Activated naive CD4-positive, alpha-beta T cell treated with anti-CD3 and anti-CD28 coated beads, Interleukin-2, amount 10 ng/mL, durations not matched to agents 7 days and 5 days (primary cell): ENCODE measurements at places on chromosomes 1 and 21.

- no peak for DNase-seq
These were observed 146.4 kb downstream of the LRIG2 start for GRCh38 chr1:113219377-113219776.

DNA sequence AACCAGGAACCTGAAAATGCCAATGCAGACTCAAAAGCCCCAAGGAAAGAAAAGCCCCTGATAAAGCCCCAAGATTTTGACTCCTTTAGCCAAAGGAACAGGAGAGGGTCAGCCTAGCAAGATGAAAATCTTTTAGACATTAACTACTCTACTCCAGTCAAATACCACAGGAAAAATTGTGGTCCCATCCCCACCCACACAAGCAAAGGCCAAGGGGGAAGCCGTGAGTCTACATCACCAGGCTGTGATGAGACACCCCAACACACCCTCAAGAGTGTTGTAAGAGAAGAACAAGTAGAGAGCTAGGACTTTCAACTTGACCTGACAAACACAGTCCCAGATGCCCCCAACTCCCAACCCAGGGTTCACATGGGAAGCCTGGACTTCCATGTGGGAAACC is 192.8 kb upstream of the NR5A2 start:
- no peak for DNase-seq

- DNase-seq: no peak
These were observed 46.2 kb downstream of the DMRTB1 start for GRCh38 chr1:53505401-53505800.

DNA sequence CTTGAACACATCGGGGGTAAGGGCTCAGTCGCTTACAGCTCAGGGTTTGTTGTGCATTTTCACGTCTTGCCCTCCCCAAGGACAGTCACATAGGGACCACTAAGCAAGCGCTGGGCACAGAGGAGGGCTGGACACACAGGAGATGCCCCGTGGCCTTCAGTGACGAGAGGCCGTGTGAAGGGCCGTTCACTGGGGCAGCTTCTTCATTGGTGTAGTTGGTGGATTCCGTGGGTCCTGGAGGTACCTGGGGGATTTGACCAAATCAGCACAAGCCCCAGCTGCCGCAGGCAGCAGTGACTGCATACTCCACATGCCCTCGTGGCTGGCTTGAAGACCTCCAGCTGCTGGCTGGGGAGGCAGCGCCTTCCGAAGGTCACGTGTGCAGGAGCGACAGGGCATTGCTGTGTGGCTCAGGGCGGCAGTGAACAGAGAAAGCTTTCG is 100.8 kb upstream of the C1orf174 start:
- DNase-seq: no peak

- no peak for DNase-seq
These were observed 45.0 kb downstream of the GPR88 start for GRCh38 chr1:100582943-100583342.

DNA sequence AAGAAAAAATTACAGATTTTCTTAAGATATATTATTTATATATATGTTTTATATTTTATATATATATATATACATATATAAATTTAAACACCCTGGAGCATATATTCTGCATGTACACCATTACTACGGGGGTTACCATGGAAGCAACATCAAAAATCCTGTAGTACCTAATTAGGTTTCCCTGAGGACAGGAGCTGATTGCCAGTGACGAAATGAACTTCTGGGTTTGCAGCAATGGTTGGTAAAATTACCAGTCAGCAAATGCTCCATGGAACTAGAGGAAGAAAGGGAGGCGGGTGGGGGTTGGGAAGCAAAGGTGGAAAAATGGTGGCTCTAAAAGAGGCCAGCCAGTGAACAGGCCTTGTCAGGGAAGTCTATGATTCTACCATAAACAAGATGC is 89.5 kb downstream of the KCNN3 start:
- DNase-seq: no peak

DNA sequence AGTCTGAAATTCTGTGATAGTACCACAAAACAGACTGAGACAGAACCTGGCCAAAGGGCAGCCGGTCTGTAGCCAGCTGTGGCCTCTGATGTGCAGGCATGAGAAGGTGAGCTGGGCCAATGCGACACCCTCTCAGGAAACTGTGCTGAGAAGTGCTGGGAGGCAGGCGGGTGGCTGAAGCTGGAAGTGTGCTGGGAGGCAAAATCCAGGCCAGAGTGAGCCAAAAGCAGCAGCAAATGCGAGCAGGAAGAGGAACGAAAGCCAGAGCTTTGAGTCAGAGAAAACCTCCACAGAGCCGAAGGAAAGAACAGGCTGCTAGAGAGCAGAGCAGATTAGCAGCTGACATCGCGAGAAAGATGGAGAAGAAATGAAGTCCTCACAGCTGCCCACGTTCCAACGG is 10.2 kb upstream of the ATP13A2 start:
- DNase-seq: no peak

DNA sequence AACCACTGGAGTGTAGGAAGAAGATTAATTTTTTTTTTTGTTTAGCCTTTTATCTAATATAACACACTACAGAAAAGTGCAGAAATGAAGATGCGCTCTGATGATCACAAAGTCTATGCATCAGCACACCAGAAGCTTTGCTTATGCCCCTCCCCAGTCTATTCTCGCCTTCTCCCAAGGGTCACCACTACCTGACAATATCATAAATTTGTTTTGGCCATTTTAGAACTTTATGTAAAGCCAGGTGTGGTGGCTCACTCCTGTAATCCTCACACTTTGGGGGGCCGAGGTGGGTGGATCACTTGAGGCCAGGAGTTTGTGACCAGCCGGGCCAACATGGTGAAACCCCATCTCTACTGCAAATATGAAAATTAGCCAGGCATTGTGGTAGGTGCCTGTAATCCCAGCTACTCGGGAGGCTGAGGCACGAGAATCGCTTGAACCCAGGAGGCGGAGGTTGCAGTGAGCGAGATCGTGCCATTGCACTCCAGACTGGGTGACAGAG is 231.3 kb downstream of the FOXD2 start:
- no peak for DNase-seq

GRCh38 chr1:61318319-61319125 is 236.2 kb downstream of the NFIA start:
- no peak for DNase-seq

DNA sequence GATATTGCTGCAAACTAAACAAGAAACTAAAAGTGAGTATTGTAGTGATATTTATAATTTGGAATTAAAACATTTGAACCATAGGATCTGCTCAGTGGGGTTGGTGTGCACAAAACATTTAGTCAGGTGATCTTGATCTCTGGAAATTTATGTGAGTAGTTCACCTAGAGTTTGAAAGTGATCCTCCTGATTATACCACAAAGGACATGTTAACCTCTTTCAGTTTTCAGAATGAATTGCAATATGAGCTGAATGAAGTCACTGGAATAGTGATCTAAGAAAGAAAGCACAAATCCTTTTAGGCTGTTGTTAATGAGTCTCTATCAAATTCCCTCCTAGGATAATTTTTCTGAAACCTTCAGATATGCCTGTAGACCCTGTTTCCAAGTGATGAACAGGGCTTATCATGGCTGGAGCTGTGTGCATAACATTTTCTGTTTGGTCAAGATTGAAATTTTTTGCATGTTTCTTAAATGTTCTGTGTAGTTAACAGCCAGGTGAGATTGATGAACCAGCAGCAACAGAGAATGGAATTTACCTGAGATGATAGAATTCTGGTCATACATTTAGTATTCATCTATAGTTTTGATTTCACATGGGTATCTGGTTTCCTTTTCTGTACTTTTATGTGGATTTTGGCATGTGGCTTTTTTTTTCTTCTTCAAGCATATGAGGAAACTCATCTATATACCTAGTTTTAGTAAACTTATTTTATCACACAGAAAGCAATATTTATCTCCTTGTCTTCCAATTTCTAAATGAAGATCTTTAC is 25.5 kb downstream of the CDC14A start:
- no peak for DNase-seq

DNA sequence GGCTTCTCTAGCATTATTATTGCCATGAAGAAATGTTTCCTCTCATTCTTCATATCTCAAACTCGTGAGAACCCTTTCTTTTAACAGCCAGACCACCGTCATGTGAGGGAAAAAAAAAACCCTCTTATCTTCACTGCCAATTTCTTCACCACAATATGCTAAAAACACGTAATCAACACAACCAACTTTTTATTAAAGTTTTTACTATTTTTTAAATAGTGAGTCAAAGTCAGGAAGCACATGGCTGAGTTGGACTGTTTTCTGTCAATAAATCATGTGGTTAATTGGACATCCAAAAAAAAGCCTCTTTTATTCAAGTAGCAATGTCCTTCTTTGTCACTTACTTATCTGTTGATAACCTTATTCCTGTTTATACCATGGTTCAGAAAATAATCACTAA is 55.9 kb upstream of the SAMD13 start:
- DNase-seq: no peak
